ENCODE measurements at places on chromosomes 16 and 17.
A peak's percentile ranks its signal among the peaks of the same experiment; 100 is the strongest.

DNA sequence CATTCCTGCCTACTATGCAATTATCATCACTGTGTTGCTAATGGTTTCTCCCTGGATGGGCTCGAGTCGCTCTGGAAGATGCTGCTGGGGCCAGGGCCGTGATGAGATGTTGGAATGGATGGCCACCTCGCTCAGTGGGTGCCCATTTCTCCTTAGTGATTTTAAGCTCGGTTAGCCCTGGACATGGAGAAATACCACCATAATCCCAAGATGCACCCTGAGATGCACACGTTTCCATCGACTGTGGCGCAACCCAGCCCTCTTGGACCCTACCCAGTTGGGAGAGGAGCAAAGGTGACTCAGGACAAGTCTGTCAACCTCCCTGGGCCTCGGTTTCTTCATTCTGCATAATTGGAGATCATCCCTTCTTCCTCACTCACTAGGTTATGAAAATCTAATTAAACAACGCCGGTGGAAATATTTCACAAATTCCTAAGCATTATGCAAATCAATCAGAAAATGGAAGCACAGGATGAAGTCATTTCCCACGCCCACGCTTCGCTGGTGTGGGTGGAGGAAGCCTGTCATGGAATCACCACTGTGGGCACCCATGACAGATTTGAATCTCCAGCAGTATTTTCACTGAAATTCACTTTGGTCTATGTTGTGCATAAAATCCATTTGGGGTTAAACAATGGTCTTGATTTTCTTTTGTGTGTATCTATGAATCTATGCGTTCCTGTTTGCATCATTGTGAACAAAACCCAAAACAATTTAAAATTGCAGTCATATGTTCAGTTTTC, 195.2 kb downstream of the AXIN2 start:
- DNase-seq, result no peak

DNA sequence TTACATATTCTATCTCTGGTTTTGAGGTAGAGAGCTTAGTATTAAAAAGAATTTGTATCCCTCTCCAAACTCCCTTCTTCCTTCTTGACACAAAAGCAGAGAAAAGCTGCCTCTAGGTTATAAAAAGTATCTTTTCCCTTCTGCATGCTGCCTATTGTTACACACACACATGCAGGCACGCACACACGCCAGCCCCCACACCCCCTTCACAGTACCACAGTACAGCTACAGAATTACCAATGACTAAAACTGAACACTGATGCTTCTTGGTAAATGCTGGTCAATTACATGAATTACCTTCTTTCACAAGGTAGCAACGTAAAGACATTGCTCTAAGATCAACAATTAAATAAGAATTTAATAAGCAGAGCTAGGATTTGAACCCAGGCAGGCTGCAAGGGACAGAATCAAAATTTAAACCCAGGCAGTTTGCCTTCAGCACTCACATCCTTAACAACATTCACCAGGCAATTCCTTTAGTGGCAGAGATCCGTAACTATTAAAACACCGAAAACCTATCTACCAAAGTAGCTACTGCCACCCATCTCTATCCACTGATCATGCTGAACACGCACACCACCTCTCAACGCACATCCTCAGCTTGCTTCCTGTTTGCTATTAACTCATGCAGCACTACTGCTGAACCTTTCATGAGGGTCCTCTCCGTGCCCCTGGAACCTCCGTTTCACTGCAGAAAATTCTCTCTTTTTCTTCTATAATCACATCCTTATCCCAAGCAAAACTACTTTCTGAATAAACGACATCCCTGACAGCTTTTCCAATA, 37.8 kb downstream of the YWHAE start:
- no peak for DNase-seq

DNA sequence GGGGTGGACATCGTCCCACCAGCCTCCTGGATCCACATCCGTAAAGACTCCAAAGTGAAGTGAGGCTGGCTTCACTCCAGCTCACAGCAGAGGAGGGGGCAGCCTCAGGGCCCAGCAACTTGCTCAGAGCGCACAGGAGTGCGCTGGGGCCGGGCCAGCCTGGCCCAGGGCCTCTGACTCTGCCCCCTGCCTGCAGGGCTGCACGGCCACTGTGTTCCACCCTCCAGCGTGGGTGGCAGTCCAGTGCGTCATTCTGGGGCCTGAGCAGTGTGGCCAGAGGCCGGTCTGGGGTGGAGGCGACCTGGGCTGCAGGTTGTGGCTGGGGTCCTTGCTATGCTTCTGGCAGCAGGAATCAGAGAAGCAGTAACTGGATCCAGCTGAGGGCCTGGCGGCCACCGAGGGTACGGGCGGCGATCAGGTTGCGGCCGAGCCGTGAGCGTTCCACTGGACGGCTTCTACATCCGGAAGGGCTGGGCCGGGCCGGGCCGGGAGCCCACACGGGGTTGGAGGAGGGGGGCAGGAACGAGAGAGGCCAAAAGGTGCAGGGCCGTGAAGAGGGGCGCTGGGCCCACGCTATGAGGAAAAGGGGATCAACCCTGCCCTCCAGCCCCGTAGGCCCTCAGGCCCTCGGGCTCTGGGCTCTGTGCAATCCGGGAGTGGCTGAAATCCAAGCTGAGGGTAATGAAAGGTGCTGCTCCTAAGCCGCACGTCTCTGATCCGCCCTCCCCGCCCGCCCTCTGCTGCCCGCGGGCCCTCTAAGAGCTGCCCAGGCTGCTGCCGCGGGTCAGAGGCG, at the start of gene FSCN2:
TSS of gene FSCN2 (plus strand) at position 787 of the 793 bp plus-strand sequence. CDS start 155 bp downstream, outside the sequence.
- no peak for DNase-seq

GRCh38 chr17:76353599-76354316, at the start of gene PRPSAP1:
Gene PRPSAP1, minus strand, starts transcription at chr17:76353916. Its CDS starts 213 bp downstream, at chr17:76353703.
- peak; percentile 66 for DNase-seq
